ENCODE measurements at places on chromosomes 2 and 18.

DNA sequence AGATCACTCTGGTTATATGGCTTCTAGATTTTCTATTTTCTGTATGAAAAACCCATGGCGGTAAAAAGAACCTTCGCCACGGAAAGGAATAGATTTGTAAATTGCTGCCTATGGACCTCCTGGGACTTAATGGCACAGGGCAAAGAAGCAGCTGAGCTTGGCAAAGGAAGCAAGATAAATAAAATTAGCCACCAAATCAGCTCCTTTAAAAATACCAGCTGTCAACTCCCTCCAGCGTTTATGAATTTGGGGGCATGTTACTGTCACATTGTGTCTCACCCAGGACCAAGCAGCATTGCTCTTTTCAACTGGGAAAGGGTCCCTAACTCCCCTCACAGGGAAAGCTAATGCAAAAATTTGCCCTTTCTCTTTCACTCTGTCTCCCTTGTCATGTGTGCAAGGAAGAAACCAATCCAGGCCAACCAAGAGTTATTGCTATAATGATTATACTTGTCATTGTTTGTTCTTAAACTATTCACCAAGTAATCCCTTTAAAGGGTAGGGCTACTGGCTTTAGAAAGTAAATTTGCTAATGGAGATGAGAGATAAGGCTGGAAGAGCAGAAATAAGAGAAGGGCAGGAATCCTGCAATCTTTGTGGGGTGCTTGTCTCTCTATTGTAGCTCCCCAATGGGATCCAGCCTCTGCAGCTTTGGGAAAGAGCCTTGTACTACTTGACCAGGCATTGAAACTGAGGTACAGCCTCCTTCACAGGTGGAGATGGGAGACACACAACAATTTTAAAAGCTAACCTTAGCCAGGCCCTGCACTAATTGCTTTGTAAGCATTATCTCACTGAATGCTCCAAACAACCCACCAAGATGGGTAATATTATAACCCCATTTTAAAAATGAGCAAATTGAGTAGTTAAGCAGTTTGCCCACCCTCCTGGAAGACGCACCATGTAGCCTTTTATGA lies 119.1 kb upstream of the KLF7 start:
- no peak for DNase-seq

DNA sequence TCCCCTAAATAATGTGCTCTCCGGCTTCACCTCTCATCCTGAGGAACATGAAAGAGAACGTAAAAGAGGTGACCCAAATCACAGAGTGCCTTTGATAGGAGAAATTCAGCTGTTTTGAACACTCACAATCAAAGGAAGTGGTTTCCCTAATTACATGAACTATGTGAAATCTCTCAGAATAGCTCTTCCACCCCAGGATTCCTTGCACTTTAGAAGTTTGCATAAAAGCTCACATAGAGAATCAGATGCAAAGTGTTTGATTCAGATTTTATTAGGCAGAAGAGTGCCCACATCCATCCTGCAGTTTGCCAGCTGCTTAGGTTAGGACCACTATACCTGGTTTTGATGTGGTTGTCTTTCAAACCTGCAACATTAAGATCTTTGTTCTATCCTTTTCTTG lies 61.0 kb downstream of the MAP3K20 start:
- no peak for DNase-seq

DNA sequence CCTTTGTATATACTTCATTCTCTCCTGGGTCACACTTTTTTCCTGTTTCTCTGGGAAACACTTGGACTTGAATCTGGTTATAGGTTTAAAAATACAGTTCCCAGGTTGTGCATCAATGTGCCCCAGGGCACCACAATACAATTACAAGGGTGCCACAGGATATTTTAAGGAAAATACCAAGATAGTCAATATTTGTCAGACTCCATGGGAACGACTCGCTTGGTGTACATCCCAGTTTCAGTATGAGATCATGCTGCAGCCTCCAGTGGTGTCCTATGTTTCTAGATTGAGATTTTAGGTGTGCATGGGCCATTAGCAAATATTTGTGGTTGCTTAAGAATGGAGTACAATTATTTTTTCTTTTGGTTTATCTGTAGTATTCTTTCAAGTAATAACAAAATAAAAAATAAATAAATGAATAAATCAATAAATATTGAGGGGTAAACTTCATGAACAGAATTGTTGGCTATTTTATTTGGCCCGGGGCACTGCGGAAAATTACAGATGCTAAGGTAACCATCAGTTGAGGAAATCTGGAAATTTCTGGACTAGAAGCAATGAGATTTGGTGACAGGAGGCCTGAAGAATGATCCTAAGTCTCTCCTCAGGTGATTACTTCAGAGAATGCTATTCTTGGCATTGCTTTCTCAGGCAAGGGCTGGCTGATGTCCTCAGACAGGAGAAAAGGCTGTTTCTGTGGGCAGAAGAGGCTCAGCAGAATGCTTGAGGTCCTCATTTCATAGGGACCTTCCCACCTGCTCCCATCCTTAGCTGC lies 649.3 kb upstream of the SOX11 start:
- no peak for DNase-seq

DNA sequence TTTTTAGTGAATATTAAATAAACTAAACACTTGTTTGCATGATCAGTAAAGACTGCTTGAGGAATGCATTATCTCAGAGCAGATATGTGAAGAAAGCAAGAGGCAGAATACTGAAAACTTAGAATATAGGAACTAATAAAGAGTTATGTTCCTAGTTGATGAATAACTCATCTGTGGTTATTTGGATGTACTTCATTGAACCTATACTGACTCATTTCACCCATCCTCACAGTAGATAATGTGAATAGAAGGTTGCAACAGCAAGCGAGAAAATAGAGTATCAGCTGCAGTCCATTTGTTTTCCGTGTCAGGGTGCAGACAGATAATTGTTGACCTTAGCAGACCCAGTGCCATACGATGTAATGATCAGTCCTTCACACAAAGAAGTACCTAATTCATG lies 945.7 kb upstream of the LRRTM1 start:
- DNase-seq: no peak

DNA sequence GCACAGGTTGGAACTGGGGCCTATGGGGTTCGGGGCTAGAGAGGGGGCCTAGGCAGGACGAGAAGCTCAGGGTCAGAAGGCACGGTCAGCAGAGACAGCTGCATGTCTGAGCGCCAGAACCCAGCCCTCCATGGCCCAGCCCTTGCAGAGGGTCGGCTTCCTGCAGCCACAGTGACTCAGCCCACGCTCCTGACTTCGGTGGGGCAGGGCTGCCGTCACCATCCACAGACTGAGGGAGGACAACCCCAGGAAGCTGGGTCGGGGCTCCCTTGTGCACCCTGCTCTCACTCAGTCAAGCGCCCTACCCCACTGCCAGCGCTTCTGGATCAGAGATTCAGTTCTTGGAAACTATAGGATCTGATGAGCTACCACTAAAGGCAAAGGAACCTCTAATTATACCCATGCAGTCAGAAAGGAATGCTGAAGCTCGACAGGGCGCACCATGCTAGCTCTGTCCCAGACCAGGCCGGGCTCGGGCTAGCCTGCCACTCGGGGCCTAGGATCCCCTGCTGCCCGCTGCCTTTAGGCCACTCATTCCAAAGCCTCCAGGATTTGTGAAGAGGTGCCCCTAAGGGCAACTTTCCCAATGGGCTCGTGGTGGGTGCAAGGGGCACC lies 3.0 kb downstream of the ACTR1B start:
- no peak for DNase-seq

DNA sequence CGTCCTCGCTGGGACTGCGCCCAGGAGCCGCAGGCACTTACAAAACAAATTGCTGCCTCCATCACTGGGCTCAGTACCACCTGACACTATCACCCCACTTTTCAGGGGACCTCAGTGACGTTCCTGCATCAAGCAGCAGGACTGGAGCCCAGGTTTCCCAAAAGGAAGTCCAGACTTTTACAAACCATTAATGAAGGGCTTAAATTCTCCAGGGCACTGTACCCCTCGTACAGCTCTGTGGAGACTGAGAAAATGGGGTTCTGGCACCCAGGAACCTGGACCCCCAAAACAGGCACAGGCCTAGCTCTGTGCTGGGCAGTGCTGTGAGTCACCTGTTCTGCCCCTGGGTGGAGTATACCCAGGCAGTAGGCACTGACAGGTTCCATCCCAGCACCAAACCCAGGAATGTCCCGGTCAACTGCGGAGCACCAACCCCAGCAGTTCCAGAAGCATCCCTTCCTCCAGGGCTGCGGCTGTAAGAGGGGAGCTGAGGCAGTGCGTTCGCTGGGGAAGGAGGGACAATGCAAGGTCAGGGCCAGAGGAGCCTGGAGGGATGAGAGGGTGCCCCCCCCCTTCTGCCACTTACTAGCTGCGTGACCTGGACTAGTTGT lies 24.6 kb upstream of the NOTO start:
- DNase-seq: no peak

- DNase-seq: no peak
Measured at GRCh38 chr18:74539289-74539688, 5.0 kb downstream of the CNDP1 start.

DNA sequence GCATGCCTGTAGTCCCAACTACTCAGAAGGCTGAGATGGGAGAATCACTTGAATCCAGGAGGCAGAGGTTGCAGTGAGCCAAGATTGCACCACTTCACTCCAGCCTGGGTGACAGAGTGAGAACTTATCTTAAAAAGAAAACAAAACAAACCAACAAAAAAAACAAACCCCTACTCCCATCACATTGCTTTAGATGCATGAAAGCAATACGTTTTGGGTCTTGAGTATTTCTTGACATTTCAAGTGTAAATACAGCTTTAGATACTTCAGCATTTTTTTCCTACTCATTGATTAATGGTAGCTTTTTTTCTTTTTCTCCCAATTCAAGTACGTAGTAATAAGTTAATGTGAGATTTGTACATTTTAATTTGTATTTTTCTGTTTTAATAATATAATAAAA lies 20.3 kb downstream of the RASGRP3 start:
- DNase-seq: no peak

DNA sequence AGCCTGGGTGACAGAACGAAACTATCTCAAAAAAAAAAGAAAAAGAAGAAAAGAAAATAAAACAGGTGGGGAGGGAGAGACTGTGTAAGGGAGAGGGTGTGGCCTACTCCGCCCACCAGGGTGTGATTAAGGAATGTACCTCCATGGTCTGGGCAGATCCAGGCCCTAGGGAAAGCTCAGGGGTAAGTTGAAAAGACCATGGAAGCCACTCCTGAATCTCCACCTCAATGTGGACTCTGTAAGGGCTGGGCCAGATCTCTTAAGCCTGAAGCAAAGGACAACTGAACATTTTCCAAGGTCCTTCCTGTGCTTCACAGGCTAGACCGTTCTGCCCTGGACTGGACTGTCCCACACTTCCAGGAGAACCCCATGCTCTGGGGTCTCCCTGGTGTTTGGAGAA lies 9.7 kb upstream of the ATG16L1 start:
- no peak for DNase-seq

GRCh38 chr2:116435648-116436047 lies 1378.8 kb upstream of the DDX18 start:
- DNase-seq: no peak

GRCh38 chr18:61474341-61474740 lies 141.1 kb downstream of the CDH20 start:
- no peak for DNase-seq

GRCh38 chr2:143584936-143585335 lies 455.7 kb downstream of the ARHGAP15 start:
- DNase-seq: no peak
